ENCODE measurements at places on chromosomes 2 and 18.

- DNase-seq: no peak
Observed at GRCh38 chr2:73611193-73611592, 31.0 kb downstream of the NAT8 start.

GRCh38 chr2:105660489-105660888, 84.2 kb upstream of the NCK2 start:
- DNase-seq: no peak

DNA sequence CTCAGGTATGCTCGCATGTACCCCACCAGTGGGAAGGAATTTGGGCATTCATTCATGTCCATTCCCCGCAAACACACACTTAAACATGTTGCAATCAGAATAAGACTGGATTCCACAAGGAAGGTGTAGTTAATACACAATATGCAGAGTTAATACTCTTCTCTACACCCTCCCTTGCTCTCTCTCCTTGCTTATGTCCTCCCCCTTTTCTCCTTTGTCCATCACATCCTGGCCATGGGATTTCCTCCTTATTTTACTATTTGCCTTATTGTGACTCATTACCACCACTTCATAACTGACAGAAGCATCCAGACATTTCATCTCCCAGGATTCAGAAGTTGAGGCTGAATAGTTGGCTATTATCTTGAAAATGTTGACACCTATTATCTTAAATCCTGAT, 473.8 kb upstream of the SPHKAP start:
- peak; percentile 10 for DNase-seq

DNA sequence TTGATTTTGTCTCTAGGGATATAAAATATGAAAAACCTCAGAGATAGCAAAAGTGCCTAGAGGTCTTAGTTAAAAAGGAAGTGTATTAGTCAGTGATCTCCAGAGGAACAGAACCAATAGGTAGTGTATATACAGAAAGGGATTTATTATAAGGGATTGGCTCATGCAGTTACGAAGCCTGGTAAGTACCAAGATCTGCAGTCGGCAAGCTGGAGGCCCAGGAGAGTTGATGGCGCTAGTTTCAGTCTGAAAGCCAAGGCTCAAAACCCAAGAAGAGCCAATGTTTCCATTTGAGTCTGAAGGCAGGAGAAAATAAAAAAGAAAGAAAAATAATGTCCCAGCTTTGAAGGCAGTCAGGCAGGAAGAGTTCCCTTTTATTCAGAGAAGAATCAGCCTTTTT, 93.3 kb downstream of the COLEC12 start:
- no peak for DNase-seq

DNA sequence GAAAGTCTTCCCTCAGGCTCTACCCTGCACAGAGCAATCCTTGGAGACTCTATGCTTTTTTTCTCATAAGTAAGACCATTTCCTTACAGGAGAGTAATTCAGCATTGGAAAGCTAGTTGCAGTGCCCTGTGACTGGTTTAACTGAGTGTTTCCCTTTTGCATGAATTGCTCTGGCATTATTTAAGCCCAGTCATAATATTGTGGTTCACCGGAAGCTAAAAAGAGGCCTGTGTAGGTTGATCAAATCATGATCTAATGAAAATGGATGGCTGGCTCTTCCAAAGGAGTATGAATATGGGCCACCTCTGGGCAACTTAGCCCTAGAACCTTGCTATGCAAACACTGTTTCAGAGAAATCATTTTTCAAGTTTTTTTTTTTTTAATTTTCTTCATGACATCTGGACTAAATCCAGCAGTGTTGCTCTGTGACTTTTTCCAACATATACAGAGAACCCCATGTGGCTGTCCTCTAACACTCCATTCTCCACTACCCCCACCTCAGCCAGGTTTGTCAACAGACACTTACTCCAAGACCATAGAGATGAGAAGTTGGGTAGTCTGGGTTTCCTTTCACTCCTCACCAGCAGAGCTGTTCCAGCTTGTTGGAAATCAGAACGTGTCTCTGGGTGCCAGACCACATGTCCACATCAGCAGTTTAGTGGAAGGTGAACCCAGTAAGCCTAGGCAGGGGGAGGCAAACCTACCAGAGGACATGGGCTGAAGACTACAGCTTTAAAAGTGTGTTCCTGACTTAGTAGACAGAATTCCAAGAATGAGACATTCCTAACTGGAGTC, 175.2 kb upstream of the SLC14A2 start:
- peak; percentile 5 for DNase-seq

DNA sequence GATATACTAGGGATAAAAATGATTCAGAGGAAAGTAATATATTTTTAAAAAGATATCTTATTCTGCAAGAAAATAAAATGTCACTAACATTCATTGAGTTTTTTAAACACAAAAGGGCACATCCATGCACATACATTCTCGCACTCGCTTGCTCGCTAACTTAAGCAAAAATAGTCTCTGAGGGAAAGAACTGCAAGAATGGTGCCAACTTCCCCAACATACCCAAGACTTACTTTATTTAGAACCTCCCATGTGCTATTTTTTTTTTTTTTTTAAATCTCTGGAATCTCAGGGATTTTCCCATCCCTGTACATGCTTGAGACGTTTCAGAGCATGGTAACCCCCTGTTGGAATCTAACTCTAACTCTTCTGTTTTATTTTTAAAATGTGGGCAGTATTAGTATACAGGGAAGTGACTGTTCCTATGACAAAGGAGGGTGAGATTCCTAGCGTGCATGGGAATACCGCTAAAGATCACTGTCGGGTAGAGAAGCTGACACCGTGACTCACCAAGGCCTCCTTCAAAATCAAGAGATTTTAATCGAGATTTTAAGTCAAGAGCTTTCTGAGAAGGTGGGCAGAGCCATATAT, 187.9 kb upstream of the ZEB2 start:
- DNase-seq: no peak

- DNase-seq: peak; percentile 53
Observed at GRCh38 chr2:172806493-172806892, 70.8 kb downstream of the RAPGEF4 start.

GRCh38 chr18:54991981-54992380, 32.7 kb upstream of the CCDC68 start:
- no peak for DNase-seq

- peak; percentile 35 for DNase-seq
Observed at GRCh38 chr2:119230219-119231185, 6.9 kb downstream of the STEAP3 start.

- peak; percentile 69 for DNase-seq
Observed at GRCh38 chr18:51039138-51040112, 9.4 kb downstream of the SMAD4 start.

DNA sequence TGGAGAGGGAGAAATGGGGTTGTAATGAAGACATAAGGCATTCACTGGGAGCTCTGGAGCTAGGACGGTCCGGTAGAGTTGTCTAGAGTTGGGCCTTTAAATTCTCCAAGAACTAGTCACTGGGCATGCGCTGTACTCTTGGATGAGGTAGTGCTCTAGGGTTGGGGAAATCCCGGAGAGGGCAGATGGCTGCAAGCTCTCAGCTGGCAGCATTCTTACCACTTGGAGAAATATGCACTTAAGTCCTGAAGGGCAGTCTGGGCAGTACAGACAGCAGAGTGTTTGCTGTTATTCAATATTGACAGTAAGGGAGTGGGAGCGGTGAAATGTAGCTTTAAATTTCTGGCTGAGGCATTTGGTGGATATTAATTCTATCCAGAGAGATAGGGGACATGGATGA, 214.6 kb downstream of the RDH14 start:
- peak; percentile 62 for DNase-seq

GRCh38 chr18:37582261-37582660, 16.7 kb upstream of the CELF4 start:
- DNase-seq: no peak

GRCh38 chr2:160063271-160063670, 856 bp upstream of the PLA2R1 start:
- DNase-seq: no peak

DNA sequence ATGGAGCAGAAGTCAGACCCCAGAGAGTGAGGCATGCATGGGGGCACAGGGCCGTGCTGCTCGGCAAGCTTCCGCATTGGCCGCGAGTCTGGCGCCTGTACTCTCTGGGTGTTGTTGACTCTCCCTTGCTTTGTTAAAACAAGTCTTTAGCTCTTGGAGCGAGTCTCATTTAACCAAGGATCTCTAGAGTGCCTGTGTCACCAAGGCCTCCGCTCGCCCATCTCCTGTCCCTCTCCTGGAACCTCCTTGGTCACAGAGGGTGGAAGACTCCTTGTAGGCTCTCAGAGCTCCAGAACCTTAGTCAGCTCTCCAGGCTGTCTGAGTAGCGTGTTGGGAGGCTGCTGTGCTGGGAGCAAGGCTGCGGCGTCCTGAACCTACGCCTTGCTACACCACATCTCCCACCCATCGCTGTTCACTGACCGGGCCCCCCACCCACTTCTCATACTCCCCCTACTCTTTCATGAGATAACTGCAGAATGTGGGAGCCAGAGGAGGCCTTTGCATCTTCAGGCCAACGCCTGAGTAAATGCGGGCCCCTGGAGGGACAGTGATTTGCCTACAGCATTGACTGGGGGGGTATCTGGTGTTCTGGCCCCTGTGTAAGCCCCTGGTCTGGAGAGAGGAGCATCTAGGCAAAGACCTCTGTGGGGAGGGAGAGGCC, 66.1 kb downstream of the CIB4 start:
- DNase-seq: no peak

DNA sequence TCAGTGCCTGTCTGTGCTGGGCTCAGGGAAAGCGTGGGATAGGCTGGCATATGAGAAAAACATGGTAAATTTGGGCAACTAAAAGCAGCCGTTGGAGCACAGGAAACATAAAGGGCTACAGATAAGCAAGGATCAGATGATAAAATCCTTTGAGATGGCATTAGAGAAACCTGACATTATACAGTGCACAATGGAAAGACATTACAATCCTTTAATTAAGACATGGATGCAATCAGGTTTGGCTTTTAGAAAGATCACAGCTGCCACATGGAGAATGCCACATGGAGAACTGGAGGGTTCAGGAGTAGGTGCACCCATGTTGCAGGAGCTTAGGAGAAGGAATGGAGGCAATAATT, 117.3 kb downstream of the CDC42EP3 start:
- no peak for DNase-seq

- DNase-seq: no peak
Observed at GRCh38 chr2:69358914-69359313, 28.1 kb downstream of the GFPT1 start.

DNA sequence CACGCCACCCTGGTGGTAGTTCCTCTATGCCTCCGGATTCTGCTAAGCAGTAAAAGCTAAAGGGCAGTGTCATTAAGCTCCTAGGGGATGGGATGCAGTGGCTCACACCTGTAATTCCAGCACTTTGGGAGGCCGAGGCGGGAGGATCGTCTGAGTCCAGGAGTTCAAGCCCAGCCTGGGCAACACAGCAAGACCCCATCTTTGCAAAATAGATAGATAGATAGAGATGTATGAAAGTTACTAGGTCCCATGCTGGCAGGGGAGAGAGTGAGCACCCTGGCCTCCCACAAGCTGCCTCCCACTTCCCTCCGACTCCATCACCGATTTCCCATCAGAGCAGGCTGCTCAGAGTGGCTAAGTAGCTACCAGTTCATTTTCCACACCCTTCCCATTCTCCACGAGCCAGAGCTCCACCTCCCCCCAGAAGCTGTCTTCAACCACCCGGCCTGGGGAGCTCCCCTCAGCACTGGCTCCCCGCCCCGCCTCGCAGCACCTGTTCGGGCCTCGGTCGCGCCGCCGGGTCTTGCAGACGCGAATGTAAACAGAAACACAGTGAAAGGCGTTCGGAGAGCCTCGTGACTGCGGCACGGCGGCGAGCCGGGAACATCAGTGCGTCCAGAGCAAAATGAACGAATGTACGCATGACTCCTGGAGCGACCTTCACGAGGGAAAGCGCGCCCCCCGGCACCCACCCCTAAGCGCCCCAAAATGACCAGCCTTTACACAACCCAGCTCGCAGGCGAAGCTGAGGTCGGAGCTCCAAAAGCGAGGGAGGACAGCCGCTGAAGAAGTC, 598 bp upstream of the CEP68 start:
- DNase-seq: no peak

GRCh38 chr18:70234667-70235459, 29.4 kb upstream of the RTTN start:
- DNase-seq: peak; percentile 80

DNA sequence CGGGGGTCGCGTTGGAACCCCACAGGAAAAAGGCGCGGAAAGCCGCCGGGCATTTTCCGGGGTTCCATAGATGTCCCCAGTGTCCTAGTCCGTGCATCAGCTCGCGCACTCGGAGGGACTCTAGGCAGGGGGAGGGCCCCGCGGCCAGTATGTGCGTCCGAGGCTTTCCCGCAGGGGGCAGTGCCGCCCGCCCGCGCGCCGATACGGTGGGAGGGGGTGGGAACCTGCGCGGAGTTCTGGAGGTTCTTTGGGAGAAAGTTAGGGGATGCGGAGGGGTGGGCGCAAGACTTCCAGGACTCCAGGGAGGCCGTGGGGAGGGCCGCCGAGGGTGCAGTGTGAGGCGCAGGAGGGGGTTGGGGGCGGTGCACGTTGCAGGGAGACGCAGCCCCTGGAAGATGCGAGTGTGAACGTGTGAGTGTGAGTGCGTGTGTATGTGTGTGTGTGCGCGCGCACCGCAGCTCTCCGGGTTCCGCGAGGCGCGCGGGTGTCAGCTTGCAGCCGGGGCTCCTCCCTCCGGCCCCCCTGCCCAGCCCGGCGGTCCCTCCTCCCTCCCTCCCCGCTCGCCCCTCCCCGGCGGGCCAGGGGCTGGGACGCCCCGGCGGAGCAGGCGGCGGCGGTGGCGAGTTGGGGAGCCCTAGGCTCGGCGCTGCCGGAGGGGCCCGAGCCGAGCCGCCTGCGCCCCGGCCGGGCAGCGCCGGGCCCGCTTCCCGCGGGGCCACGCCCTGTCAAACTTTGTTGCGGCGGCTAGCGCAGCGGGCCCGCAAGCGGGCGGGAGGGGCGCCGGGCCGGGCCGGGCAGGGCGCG, at the start of gene TCF7L1:
Gene TCF7L1 (plus strand): TSS at position 559 of the 804 bp plus-strand sequence. CDS start 293 bp downstream, outside the sequence.
- DNase-seq: peak; percentile 89

DNA sequence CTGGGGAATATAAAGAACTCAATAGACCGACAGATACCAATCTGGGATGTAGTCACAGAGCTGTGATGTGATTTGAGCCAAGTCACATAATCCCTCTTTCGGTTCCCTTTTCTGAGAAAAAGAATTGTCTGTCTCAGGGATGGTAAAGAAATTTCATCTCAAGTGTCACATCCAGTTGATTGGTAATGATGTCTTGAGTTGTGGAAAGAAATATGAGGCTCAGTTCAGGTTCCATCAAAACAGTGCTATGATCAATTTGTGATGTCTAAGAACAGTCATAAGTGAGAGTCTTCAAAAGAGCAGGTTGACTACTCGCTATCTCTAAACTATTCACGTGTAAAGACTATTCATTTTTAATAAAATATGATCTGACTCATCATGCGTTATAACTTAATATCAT, 223.3 kb downstream of the METTL4 start:
- DNase-seq: no peak

GRCh38 chr2:6078414-6078813, 386.2 kb downstream of the SOX11 start:
- DNase-seq: no peak

- peak; percentile 35 for DNase-seq
Observed at GRCh38 chr18:62209046-62209445, 22.0 kb downstream of the RELCH start.

GRCh38 chr18:49997558-49997957, 184.2 kb upstream of the ACAA2 start:
- DNase-seq: no peak
